ENCODE measurements at places on chromosomes 6 and 20.

GRCh38 chr20:18985551-18985950 is 172.0 kb downstream of the SCP2D1 start:
- no peak for DNase-seq

DNA sequence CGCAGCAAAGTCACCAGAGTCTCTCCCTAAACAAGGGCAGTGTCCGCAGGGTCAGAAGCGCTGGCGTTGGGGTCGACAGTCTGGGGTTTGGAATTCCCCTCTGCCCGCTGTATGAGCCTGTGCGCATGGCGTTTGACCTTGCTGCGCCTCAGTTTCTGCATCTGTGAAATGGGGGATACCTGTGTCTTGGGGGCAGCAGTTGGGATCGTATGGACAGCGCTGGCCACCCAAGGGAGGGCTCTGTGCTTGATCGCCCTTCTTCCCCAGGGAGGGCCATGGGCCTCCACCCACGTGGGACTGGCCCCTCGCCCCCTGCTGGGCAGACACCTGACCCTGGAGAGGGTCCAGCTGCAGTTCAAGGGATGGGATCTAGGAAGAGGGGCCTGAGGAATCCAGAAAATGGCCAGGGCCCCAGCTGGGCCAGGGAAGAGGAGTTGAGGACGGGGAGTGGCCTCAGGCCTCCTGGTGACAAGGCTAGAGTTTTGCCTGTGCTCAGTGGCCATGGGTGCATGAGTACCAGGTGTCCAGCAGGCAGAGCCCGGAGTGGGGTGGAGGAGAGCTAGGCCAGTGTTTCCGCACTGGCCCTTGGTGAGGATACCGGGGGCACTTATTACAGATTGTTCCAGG is 26.4 kb upstream of the PHACTR3 start:
- DNase-seq, result no peak

- DNase-seq, result no peak
Measured at GRCh38 chr20:53935344-53936084, 134.9 kb downstream of the BCAS1 start.

DNA sequence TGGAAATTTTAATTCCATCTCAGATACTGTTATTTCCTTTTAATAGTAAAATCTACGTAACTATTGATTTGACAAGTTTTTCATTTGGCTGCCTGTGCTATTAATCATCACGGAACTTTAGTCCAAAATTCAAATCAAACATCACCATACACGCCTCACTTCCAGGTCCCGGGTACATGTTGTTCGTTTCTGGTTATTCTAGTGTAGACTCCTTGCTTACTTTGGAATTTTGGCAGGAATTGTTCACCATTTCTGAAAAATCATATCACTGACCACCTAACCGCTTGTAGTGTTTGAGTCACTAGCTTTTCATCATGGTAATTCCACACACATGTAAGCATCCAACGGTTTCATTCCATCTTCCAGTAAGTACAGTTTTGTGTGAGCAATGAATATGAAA is 98.0 kb upstream of the NHSL1 start:
- no peak for DNase-seq

GRCh38 chr6:45417436-45417835 is 39.7 kb upstream of the SUPT3H start:
- no peak for DNase-seq

- DNase-seq, result no peak
Measured at GRCh38 chr6:2641044-2641725, 109.5 kb downstream of the MYLK4 start.
